ENCODE measurements at places on chromosomes 3 and 15. TPM values are rescaled to one million over a fixed set of nuclear protein-coding genes. Genes with fewer than 3 reads are reported as not detected.
A peak's percentile ranks its signal among the peaks of the same experiment; 100 is the strongest.

CD80 gene
- 0.15 TPM for polyA plus RNA-seq

DNA sequence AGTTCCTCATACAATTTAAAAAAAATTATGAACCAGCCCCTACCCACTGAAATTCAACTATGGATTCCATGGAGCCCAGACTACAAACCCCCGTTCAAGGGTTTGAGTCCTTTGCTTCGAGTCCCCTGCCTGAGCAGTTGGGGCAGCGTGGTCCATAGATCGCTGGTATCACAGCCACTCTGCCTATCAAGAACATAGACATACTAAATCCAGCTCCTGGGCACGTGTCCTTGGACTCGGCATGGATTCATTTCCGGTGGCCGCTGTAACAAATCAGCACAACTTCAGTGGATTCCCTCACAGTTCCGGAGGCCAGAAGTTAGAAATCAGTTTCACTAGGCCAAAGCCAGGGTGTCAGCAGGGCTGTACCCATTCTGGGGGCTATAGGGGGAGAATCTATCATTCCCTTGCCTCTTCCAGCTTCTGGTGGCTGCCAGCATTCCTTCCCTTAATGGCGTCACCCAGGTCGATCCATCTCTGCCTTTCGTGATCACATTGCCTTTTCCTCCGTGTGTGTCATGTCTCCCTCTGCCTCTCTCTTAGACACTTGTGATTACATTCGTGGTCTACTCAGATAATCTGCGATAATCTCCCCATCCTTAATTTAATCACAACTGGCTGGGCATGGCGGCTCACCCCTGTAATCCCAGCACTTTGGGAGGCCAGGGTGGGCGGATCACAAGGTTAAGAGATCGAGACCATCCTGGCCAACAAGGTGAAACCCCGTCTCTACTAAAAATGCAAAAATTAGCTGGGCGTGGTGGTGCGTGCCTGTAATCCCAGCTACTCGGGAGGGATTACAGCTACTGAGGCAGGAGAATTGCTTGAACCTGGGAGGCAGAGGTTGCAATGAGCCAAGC lies 4.6 kb upstream of the TMEM44 start:
- DNase-seq = no peak

MYLK gene
- 19.2 TPM for polyA plus RNA-seq

DNA sequence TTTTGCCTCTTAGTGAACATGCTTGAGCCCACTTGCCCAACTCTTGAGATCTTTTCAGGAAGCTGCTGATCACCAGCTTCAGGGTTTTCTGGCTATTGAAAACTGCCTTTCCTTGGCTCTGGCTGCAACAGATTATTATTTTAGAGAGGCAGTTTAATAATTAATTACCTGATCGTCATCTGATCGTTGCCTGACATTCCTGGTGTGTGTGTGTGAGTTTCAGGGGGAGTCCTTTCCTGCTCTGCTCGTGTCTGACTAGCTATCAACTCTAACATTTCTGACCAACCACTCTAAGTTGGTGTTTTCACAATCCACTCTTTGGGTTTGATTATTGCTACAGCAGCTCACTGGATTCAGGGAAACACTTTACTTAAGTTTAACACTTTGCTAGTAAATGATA lies 84.3 kb upstream of the SPATA16 start:
- no peak for DNase-seq

DNA sequence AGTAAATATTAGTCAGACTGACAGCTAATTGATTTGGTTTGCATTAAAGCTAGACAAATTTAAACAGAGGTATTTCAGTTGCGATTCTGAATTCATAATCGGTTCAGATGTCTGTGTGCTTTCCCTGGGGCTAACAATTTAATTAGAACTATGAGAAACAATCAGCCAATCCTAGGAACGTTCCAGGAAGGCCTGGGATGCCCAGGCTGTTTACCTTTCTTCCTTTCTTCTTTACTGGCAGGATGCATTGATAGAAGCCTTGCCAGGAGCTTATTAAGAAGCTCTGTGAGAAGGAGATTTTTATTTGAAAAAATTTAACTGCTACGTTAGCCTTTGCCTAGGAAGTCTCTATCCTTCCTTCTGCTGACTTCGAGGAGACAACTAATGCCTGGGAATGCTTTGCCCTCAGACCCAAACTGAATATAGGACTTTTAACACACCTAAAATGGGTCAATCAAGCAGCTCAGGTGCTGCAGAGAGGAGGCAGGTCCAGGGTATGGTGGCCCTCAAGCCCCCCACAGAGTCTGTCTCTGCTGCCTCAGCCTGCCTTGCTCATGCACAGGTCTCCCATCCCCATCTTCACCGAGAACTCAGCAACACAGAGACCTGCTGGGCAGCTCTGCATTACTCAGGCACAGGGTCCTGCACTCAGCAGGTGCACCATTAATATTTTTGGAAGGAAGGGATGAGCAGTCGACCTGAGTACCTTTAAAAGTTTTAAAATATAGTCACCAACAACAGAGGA lies 48.5 kb downstream of the PCSK6 start:
- no peak for DNase-seq

- DNase-seq = no peak
Observed at GRCh38 chr3:174737966-174738365, 121.2 kb upstream of the NAALADL2 start.

DNA sequence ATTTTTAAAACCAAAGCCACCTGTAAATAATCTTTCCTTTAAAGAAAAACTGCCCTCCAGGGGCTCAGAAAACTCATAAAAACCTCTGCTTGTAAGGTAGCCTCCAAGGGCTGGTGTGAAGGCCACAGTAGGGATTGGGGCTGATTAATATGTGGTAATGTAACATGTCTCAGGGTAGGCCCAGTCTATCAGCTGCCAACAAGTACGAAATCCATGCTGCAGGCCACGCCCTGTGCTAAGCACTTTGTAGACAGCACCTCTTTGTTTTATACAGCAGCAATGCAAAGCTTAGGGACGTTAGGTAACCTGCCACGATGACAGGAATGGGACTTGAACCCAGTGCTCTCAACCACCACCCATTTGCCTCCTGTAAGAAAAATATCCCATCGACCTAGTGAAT lies 65.6 kb upstream of the PRICKLE2 start:
- DNase-seq = no peak

WDR93 gene
- 0.07 TPM for polyA plus RNA-seq

- no peak for DNase-seq
Observed at GRCh38 chr3:107660306-107660976, 137.7 kb downstream of the BBX start.

MORC1 gene
- polyA plus RNA-seq = 0.08 TPM

EOMES gene
- polyA plus RNA-seq = not detected

AHSG gene
- not detected for polyA plus RNA-seq

FYCO1 gene
- 39.4 TPM for polyA plus RNA-seq

- DNase-seq = no peak
Observed at GRCh38 chr3:150759319-150759718, 3.6 kb downstream of the SIAH2 start.

- DNase-seq = no peak
Observed at GRCh38 chr15:92184142-92184541, 209.5 kb upstream of the ST8SIA2 start.

DUOXA2 gene
- polyA plus RNA-seq = not detected

- no peak for DNase-seq
Observed at GRCh38 chr3:123113889-123114450, 47.1 kb downstream of the PDIA5 start.

DNA sequence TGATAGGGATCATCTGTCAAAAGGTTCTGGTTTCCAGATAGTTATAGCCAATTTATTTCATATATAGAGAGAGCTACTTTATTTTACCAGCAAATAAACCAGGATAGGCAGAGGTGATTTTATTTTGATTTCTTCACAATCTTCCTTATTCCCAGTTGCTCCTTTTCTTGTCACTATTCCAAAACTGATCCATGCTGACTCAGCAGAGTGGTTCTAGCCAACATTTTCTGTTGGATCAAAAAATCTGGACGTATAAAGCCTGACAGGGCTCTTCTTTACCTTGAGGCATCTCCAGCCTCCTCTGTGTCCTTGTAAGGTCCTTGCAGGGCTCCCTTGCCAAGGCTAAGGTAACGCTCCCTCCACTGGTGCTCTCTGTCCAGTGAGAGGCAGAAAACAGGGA lies 15.8 kb downstream of the HDC start:
- peak; percentile 7 for DNase-seq

DNA sequence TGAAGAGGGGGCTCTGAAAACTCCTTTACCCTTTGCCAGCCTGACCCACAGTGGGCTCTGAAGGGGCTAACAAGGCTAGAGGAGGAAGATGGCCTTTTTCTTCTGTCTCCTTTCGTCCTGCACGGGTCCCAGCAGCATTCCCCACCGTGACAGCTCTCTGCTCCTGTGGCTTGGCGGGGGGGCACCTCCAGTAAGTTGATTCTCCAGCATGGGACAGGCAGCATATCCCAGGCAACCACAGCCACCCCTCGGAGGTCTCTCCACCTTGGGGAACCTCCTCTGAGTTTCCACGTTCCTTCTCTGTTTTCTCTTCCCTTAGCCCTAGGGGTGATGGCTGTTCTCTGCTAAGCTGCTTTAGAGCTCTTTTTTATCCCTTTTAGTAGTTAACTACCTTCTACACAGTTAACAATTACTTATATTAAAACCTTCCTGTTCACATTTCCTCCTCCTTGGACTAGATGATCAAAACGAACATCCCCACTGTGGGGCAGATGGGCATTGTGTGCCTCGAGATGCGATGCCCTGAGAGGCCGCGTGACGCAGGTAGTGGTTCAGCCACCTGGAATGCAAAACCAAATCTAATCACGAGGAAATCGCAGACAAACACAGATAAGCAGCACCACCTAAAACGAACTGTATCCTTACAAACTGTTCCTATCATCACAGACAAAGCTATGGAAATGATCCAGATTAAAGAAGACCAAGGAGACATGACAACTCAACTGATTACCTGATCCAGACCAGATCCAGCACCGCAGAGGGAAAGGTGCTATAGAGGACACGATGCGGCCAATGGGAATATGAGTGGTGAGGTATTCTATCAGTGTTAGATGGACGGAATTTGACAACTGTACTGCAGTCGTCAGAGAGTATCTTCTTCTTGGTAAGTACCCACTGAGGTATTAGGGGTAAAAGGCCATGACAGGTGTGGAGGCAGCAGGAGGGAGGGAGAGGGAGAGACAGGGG lies 27.7 kb downstream of the TSPAN3 start:
- DNase-seq = no peak
